ENCODE measurements at places on chromosomes 16 and 17.

DNA sequence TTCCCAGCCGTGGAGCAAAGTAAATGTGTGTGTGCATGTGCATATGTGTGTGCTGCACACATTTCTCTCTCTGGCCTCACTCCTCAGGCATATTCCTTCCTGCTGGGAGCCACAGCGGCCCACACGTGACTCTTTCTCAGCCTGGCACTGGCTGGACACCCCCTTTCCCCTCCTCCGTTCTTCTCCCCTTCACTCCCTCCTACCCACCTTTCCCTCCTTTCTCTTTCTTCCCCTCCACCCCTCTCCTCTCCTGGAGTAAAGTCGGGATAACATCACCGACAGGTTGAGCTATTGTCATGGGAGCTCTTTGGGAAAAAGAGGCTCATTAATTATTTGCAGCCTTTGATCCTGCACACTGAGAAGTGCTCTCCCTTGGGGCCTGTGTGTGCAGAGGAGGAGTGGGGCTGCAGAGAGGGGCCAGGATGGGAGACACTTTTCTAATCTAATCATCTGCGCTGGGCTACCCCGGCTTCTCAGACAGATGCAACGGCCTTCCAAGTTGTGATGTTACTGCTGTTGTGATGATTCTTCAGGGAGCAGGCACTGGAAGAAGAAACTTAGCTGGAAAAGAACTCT lies 126.3 kb upstream of the HSBP1 start:
- DNase-seq: no peak

GRCh38 chr17:18361837-18362697 lies 1.3 kb downstream of the SHMT1 start:
- DNase-seq: no peak

GRCh38 chr16:81797443-81797842 lies 18.4 kb downstream of the PLCG2 start:
- DNase-seq: no peak

- DNase-seq: no peak
Observed at GRCh38 chr16:30000735-30001631, 4.9 kb downstream of the INO80E start.

DNA sequence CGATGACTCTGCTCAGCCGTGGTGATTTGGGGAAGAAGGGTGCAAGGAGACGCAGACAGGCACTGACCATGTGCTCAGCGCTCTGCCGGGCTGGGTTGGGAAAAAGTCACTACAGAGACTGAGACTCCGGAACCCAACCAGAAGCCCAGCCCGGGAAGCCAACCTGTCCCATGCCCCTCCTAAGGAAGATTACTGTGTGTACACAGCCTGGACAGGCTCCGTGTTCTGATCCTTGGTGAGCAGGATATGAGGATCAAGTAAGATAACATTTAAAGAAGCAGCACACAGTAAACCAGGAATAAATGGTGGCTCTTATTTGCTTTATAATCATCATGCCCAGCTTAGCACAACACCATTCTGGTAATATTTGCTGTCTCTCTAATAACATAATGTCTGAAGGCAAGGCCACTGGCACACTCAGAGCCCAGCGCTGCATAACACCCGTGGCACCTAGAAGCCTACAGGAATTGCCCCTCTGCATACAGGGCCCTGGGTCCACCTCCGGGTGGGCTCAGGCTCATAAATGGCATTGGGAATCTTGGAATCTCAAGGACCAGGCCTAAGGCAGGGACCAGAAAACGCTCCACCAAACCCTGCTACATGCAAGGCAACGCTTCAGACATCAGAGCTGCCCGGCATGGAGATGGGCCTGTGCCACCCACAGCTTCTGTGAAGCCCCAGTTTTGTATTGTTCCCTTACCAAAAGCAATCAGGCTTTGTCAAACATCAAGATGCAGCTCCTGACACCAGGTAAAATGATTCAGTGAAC lies 113.5 kb downstream of the DYNLRB2 start:
- DNase-seq: no peak

DNA sequence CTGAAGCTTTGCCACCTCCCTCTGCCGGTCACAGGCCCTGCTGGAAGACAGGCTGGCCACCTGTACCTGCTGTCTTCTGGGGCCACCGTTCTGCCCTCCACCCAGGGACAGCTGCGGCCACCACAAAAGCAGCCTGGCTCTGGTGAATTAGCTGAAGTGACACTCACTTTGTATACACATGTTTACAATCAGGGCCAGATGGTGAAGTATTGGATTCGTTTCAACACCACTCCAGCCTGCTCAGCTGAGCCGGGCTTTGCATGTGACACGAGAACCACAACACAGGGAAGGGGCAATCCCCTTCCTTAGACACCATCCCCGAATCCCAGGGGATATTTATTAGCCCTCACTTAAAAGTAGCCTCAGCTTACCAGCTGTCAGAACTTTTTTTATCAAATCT lies 191.5 kb upstream of the RPL38 start:
- no peak for DNase-seq

DNA sequence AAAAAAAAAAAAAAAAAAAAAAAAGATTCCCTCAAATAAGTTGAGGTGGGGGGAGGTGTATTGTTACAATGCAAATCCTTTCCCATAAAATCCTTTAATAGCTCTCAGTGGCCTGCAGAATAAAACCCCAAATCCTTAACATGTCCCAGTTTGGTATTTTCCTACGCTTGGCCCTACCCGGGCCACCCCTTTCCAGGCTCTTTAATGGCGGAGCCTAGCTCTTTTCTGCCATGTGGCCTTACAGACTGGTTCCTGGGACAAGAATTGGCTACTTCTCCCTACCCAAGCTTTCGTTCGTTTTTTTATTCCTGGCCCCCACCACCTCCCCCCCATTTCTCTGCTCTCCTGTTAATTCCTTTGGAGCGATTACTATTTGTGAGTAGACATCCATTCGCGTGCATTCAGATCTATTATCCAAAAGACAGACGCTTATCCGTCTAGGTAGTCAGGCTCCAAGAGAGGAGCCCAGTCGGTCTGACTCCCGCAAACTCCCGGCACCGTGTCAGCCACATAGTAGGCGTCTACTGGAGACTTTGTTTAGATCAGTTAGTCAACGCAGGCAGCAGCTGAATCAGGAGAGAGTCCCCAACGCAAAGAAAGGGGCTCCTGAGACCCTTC lies 813 bp upstream of the THAP11 start:
- DNase-seq: no peak

- no peak for DNase-seq
Observed at GRCh38 chr17:14305785-14306496, 5.1 kb downstream of the HS3ST3B1 start.

- no peak for DNase-seq
Observed at GRCh38 chr16:6157806-6158205, 1060.2 kb upstream of the EEF2KMT start.

DNA sequence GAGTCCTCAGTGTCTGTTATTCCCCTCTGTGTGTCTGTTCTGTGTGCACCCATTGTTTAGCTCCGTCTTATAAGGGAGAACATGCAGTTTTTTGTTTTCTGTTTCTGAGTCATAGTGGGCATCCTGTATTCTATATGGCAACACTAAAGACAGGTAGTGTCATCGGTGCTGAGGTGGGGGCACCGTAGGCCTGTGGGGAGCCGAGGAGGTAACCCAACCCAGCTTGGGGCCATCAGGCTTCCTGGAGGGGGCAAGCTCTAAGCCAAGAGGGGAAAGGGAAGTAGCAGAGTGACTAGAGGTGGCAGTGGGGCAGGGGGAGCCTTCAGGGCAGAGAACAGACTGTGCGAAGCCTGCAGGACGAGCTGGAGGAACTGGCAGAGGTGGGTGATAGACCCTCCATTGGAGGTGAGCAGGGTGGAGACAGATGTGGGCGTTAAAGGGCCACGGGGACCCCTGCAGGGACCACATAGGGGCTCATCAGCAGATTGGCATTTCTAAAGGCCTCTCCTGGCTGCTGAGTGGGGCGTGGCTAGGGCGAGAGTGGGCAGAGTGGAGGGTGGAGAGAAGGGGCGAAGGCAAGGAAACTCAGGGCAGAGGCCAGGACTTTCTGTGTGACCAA lies 36.5 kb downstream of the CPNE2 start:
- no peak for DNase-seq

- DNase-seq: no peak
Observed at GRCh38 chr17:17042384-17042736, at the start of gene MPRIP. TSS of gene MPRIP (plus strand) at chr17:17042457. CDS start at chr17:17042849, 392 bp downstream.

GRCh38 chr17:8957721-8958120 lies 7.8 kb downstream of the PIK3R5 start:
- DNase-seq: no peak

All from COLO829 (cell line).